ENCODE measurements at places on chromosomes 11 and 22.
A peak's percentile ranks its signal among the peaks of the same experiment; 100 is the strongest.

DNA sequence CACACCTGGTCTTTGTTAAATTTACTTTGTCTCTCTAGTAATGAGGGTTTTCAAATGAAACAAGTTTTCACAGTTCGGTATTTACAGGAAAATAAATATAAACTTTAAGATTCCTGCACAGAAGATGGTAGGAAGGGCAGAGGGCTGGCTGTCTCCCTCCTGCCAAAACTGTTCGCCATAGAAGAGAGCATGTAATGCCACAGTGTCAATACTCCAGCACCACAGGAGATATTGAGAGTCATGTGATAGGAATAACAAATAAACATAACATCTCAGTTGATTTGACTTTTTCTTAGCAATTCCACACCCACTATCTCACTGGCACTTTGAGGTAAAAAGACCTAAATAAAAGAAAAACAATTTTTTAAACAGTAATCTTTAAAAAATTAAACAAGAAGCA lies 100.9 kb downstream of the MRTFA start:
- no peak for DNase-seq

GRCh38 chr22:29598684-29599020 lies 4.8 kb upstream of the NF2 start:
- no peak for DNase-seq

GRCh38 chr11:22699388-22699787 lies 33.0 kb downstream of the GAS2 start:
- no peak for DNase-seq

- DNase-seq = no peak
Measured at GRCh38 chr22:49406879-49407587, 420.6 kb downstream of the BRD1 start.

GRCh38 chr22:42022162-42022847 lies 23.7 kb downstream of the WBP2NL start:
- DNase-seq = no peak

DNA sequence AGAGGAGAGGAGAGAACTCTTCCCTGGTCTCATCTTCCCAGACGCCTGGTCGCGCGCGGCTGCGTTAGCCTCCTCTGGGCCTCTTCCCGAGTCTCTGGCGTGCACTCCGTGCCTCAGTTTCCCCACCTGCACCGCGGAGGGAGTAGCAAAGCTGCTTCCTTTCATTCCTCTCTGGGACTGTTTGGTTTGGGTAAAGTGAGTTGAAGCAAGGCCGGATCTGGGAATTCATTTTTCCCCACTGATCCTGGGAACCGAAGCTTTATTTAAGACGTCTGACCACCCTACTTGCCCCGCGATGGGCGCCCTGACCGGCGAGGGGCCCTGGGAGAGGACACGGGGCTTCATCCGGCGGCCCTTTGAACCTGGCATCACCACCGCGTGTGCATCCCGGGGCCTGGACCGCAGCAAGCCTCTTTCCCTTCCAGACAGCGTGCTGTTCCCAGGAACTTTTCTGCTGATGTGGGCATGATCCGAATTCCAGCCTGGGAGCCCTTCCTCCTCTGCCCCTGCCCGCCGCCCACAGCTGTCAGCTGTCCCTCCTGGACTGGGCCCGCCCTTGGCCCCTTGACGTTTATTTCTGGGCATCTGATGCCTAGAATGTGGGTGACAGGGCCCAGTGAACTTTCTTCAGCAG lies 758 bp downstream of the LDLRAD3 start:
- DNase-seq = no peak

- no peak for DNase-seq
Measured at GRCh38 chr22:32802237-32802765, 796 bp downstream of the TIMP3 start.

DNA sequence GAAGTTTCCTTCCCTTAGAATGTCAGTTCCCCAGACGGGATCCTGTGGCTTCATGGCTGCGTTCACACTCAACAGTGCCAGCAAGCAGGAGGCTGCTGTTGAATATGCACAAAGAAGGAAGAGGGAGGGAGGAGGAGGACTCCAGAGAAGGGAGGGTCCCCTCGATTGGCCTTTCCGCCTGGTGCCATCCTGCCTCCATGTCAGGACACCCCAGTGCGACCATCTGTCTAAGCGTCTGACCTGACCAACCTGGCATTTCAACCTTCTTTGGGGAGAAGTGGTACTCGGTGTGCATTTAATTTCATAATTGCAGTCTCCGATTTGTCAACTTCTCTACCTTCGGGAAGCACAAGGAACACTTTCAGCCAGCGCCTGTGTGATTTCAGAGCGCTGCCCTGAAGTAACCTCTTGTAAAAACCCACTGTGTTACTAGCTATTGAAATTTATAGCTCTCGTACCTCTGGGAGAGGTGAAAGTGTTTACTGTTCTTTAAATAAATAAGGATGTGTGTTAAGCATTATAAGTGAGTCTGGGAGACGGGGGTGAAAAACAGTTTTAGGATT lies 1491.9 kb downstream of the TBC1D22A start:
- DNase-seq = no peak

GRCh38 chr11:70265341-70265740 lies 5.1 kb upstream of the PPFIA1 start:
- no peak for DNase-seq

DNA sequence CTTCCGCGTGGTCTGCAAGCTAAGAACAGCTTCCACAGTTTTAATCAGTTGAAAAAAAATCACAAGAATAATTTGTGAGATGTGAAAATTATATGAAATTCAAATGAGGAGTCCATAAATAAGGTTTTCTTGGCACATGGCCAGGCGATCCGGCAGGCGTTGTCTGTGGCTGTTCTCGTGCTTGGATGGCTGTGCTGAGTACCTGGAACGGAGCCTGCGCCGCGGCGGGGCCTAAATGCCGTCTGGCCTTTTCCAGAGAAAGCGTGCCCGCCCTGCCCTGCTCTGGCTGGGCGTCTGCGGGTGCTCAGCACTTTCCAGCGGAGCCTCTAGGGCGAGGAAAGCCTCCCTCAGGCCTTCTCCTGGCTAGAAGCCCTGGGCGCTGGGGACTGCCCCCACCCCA lies 41.8 kb downstream of the OSBPL5 start:
- peak; percentile 9 for DNase-seq

- no peak for DNase-seq
Measured at GRCh38 chr11:104221455-104221854, 57.5 kb upstream of the PDGFD start.

GRCh38 chr11:94018721-94019120 lies 2.4 kb upstream of the HEPHL1 start:
- DNase-seq = no peak

DNA sequence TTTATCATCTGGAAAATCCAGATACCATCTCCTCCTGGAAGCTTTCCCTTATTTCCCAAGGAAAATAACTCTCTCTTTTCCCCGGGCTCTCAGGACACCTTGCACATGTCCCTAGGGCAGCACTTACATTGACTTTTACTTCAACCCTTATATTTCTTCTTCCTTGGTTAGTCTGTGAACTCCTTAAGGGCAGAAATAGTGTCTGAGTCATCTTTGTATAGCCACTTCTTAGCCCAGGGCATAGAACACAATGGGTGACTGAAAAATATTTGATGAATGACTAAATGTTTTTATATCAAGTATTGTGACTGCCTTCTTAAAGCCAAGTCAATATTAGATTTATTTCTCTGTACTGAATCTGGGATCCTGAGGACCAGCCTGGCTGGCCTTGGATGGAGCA lies 45.4 kb upstream of the MYOD1 start:
- DNase-seq = no peak

DNA sequence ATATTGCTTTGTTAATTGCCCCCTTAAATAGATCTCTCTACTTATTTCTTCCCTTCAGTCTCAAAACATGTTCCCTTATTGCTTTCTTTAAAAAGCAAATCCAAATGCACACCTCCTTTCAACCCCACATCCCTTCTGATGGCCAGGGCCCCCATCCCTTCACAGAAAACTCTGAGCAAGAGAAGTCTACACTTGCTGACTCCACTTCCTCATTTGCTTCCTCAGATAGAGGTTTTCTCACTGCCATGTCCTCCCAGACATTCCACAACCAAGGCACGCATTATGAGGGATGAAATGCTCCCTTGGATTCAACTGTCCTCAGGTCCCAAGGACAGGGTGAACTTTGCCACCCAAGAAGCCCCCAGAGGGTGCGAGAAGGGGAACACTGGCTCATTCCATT lies 43.1 kb downstream of the CSNK2A3 start:
- no peak for DNase-seq

GRCh38 chr11:56103210-56103737 lies at the start of gene OR8H2:
TSS of gene OR8H2 (plus strand) at chr11:56103687. CDS start at chr11:56105043, 1,356 bp downstream.
- DNase-seq = no peak

DNA sequence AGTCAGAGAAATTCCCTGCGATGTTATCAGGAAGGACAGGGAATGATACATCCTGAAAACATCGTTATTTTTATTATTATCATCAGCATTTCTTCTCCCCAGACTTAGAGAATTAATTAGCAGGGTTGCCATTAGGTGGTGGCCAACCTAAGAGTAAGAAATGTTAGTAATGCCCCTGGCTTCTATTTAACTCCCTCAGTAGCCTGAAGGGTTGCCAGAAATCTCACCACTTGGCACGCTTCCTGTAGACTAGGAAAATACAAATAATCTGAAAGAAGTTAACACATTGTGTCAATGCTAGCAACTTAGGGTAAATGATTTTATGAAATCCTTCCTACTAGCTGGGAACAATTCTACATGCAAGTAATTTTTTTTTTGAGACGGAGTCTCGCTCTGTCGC lies 45.5 kb downstream of the ENDOD1 start:
- DNase-seq = no peak

DNA sequence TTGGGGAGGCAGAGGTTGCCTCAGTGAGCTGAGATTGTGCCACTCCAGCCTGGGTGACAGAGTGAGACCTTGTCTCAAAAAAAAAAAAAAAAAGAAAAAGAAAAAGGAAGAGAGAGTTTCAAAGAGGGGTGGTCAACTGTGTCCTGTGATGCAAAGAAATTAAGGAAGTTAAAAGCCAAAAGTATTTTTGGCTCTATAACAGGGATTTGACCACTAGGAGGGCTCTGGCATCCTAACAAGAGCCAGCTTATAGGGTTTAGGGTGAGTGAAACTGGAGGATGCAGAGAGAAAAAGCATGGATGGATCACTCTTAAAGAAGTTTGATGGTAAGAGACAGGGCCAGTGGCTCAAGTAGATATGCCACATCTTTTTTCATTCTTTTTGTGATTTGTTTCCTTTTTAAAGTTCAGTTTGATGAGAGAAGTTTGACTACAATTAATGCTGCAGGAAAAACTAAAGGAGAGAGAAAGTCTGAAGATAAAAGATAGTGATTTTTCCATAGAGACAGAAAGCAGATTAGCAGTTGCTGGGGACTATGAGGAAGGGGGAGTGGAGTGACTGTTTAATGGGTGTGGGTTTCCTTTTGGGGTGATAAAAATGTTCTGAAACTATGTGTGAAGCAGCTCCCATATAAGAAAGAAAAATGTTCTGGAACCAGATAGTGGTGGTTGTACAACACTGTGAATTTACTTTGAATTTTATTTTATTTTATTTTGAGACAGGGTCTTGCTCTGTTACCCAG lies 11.1 kb upstream of the MICAL2 start:
- no peak for DNase-seq

DNA sequence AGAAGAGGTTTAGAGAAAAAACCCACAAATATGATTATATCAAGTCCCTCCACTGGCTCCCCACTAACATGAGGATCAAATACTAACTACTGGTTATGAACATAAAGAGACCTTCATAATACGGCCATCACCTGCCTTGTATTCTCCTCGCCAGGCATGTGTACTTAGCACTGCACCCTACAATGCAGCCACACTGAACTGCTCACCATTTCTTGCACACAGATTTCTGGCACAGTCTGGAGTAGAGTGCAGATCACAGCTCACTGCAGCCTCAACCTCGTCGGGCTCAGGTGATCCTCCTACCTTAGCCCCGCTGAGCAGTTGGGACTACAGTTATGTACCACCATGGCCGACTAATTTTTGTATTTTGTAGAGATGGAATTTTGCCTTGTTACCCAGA lies 13.1 kb downstream of the OSBP start:
- DNase-seq = no peak

GRCh38 chr11:67400942-67401494 lies 640 bp downstream of the PPP1CA start:
- DNase-seq = no peak

DNA sequence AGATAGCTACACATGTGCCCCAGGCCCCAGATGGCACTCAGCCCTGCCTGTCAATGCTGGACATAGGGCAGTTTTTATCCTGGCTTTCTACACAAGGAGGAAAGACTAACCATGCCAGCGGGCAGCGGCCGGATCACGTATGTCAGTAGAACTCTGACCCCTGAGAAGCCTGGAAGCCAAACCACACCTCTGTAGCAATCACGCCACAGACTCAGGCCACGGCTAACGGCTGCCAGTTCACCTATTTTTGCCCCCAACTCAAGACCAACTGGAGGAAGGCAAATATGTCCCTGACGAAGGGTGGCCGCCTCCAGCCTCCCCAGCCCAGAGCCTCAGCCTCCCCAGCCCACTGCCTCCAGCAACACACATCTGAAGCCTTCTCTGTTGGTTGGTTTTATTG lies 7.2 kb upstream of the CD81 start:
- DNase-seq = no peak

DNA sequence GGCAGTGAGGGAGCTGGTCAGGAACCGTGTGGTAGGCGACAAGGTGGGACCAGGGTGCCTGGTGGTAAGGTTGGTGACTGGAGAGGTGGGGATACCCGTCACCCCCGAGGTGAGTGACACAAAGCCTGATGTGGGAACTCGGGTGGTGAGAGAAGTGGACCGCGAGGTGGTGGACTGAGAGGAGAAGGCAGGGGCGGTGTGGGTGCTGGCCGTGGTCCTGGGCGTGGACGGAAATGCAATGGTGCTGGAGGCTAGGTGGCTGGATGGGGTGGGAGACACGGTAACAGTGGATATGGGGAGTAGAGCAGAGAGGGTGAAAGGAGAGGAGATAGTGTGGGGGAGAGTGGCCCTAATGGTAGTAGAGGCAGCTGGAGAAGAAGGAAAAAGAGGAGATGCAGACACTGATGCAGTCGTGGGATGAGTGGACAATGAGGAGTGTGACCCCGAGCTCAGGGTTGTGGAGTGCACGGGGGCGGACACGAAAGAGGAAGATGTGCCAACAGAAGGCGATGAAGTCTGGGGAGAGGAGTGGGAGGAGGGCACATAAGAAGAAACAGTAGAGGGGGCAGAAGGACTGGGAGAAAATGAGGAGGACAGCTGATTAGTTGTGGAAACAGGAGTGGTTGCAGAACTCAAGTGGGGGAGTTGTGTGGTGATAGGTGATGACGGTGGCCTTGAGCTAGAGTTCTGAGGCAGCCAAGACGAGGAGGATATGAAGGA lies 20.5 kb downstream of the MUC6 start:
- no peak for DNase-seq

DNA sequence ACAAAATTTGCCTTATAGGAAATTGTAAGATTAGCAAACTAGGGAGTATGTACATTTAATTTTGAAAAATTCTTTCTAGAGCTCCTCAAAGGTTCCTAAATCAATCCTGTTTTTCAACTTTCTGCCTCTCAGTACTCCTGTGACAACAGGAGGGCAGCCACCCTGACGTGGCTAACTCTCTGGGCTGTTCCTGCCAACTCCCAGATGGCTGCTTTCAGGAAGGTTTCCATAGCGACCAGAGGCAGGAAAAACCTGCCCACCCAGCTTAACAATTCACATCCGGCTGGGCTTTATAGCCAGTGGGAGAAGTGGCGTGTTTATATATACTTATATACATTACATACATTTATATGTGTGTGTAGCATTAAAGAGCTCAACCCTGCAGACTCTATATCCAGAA lies 26.5 kb downstream of the SGSM3 start:
- DNase-seq = no peak
